Cortex of kidney (tissue), 1 donor: ENCODE measurements at places on chromosomes 5 and 9.

- DNase-seq = no peak
These were observed 76.8 kb upstream of the ANKH start for GRCh38 chr5:14948383-14948782.

GRCh38 chr9:73683862-73684591, 532.4 kb downstream of the ANXA1 start:
- no peak for DNase-seq

- DNase-seq = no peak
These were observed 44.7 kb downstream of the LRSAM1 start for GRCh38 chr9:127495884-127496555.

GRCh38 chr9:18739127-18739526, 265.2 kb downstream of the ADAMTSL1 start:
- no peak for DNase-seq

DNA sequence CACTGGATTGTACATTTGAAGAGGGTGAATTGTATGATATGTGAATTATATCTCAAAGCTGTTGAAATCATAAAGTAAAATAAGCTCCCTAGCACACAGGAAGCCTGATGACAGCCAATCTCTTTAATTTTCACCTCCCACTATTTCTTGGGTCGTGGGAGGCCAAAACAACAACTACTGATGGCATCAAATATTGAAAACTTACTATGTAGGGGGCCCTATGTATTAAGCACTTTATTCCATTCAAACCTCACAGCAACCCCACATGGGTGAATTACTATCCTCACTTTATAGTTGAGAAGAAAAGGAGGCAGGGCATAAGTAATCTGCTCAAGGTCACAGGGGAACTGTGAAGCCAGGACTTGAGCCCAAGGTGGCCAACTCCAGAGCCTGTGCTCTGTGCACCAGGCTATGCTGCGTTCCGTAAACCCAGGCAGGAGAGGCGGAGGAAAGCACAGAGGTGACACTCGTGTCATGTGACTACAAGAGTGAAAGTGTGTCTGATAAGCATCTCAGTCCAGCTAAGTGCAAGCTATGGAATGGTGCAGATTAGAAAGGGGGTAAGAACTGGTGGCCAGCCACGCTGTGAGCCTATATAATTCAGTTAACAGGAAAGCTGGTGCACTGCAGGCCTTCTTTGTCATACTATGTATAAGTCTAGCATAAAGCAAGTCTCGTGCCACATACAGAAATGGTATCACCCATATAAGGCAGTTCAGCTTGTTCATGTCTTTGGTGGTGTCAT, 221.0 kb downstream of the DCP2 start:
- DNase-seq = no peak

DNA sequence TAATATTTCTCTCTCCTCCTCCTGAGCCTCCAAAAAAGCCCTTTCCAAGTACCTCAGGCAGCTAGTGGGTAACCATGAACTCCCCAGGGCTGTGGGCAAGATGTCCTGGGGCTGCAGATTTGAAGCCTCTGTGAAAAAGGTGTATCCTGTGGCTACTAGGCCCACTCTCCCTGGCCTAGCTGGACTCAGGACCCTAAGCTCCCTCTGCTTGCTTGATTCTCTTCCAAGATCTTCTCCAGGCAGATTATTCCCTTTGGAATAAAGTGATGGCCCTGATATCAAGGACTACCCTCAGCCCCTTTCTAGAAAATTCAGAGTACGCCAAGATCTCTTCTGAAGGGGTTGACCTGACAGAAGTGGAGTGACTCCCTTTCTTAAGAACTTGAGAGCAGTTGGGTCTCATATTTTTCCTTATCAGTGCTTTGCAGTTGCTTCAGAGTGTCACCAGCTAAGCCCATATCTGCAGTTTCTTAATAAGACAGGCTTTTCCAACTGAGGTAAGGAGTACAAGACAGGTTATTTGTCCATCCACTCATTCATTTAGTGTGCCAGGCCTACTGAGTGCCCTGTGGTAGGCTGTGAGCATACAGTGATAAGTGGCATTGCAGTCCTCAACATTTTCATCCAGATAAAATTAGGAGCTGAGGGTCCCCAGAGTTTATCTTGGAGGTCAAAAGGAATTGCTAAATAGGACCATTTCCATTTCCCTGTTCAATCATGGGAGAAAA, 42.5 kb downstream of the CYSTM1 start:
- no peak for DNase-seq

GRCh38 chr5:37717613-37718431, 122.0 kb downstream of the GDNF start:
- DNase-seq = no peak

GRCh38 chr5:131206772-131207171, 36.0 kb downstream of the LYRM7 start:
- no peak for DNase-seq

GRCh38 chr5:57772512-57772911, 289.9 kb upstream of the ACTBL2 start:
- no peak for DNase-seq

GRCh38 chr5:55913466-55914413, 62.6 kb downstream of the IL31RA start:
- no peak for DNase-seq

GRCh38 chr9:125126019-125126746, 17.1 kb downstream of the SCAI start:
- DNase-seq = no peak

DNA sequence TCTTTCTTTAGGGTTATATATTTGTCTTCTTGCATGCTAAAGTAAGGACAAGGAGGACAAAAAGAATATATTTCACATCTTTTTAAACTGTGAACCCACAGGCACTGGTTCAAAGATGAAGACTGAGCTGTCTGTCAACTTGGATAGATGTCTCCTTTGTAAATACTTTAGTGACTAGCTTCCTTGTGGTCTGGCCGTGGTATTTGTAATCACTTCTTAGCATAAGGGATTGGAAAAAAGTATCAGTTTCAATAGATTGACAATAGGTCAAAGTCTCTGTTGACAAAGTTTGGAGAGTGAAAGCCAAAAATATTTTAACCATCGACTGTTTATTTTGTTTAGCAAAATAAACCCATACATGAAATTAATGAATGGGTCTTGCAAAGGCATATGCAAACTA, 91.4 kb downstream of the TMEM167A start:
- no peak for DNase-seq

DNA sequence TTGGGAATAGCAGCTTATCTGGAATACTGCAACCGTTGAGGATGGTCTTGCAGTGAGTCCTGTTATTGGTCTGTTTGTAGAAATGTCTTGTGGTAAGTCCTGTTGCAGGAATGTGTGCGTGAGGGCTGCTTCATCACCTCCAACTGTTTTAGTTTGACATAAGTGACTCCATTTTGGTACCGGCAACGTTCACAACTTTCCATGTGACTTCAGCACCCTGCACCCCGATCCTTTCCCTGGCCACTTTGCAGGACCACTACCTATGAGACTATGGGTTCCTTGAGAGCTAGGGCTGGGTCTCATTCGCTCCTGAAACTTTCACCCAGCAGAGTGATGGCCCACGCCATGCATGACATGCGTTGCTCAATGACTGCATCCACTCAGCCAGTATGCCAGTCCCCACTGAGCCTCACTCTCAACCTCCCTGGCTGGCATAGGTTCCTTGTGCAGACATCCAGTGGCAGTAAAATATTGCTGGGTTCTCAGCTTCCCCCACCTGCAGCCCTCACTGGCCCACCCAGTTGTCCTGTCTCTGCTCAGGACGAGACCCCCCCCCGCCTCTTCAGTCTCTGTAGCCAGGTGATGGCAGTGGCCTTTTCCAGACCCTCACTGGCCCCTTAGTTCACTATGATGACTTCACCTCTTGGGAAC, 8.0 kb downstream of the SURF6 start:
- no peak for DNase-seq

DNA sequence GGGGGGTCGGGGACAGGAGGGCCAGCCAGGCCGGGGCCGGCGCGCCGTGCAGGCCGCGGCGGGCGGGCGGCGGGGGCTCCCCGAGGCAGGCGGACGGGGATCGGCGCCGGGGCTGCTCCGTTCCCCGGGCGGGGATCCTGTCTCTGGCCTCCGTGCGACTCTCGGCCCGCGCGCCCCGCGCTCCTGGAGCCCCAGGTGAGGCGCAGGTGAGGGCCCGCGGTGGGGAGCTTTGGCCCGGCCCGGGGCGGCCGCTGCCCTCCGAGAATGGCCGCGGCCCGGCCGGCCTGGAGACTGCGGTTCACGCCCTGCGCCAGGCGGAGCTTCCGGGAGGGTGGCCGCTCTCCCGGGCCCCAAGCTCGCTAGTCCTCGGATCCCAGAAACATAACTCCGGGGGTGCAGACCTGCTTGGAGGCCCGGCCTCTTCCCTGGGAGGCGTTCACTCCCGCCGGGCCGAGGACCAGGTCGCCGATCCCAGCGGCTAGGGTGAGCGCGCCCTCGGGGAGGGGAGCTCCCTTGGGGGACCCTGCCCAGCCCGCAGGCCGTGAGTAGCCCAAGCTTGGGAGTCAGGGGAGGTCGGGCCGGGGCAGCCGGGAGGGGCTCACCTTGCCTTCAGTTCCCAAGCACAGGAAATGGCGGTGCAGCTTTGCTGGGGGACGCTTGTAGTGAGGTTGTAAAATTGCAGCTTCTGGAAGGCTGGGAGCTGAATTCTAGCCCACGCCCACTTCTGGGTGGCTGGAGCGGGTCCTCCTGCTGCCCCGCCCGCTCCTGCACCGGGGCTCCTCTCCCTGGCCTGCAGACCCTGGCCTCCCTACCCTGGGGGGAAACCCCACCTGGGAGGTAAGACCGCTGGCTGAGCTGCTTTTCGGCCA, 723 bp downstream of the PPP1R26 start:
- no peak for DNase-seq

DNA sequence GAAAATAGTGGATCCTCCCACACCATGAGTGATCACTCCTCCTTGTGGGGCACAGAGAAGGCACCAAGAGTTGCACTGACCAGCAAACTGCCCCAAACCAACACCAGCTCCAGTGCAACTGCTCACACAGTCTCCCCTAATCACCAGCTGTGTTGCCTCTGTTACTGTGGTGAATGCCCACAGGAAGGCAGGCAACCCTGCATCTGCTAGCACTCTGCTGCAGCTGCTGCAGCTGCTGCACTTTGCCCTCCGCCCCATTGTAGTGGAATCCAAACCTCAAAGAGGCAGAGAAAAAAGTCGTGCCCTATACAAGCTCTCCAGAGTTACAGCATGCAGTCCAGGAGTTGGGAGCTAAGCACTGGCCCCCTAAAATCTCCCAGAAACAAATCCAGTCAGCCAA, 339.6 kb downstream of the TRIM36 start:
- DNase-seq = no peak

- no peak for DNase-seq
These were observed 99.9 kb downstream of the GTF3C4 start for GRCh38 chr9:132769906-132770769.

- DNase-seq = no peak
These were observed 508.3 kb downstream of the EBF1 start for GRCh38 chr5:158591301-158591863.

GRCh38 chr9:2838371-2839000, 5.4 kb downstream of the PUM3 start:
- DNase-seq = no peak

GRCh38 chr9:134536101-134536900, 105.3 kb upstream of the COL5A1 start:
- no peak for DNase-seq

GRCh38 chr5:9160747-9161146, 385.1 kb downstream of the SEMA5A start:
- DNase-seq = no peak

- DNase-seq = no peak
These were observed 27.4 kb upstream of the PANK3 start for GRCh38 chr5:168606562-168606961.

GRCh38 chr9:27460226-27461023, 63.7 kb upstream of the IFNK start:
- no peak for DNase-seq

DNA sequence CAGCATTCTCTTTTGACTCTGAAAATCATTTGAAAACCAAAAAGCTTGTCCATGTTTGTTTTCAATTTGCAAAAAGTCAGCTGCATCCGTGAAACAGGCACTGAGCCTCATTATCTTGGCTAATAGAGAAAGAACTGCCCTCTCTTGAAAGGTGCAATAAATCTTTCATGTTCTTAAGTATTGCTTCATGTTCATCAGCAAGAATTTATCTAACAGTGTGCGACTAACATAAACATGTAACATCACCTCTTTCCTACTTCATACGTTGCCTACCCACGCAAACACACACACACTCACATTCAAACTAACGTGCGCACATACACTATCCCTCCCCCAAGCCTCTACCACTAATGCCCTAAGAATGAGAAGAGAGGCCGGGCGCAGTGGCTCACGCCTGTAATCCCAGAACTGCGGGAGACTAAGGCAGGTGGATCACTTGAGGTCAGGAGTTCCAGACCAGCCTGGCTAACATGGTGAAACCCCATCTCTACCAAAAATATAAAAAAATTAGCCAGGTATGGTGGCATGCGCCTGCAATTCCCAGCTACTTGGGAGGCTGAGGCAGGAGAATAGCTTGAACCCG, 629.7 kb upstream of the ZNF608 start:
- DNase-seq = no peak

GRCh38 chr5:138752341-138752950, 779 bp upstream of the CTNNA1 start:
- no peak for DNase-seq

DNA sequence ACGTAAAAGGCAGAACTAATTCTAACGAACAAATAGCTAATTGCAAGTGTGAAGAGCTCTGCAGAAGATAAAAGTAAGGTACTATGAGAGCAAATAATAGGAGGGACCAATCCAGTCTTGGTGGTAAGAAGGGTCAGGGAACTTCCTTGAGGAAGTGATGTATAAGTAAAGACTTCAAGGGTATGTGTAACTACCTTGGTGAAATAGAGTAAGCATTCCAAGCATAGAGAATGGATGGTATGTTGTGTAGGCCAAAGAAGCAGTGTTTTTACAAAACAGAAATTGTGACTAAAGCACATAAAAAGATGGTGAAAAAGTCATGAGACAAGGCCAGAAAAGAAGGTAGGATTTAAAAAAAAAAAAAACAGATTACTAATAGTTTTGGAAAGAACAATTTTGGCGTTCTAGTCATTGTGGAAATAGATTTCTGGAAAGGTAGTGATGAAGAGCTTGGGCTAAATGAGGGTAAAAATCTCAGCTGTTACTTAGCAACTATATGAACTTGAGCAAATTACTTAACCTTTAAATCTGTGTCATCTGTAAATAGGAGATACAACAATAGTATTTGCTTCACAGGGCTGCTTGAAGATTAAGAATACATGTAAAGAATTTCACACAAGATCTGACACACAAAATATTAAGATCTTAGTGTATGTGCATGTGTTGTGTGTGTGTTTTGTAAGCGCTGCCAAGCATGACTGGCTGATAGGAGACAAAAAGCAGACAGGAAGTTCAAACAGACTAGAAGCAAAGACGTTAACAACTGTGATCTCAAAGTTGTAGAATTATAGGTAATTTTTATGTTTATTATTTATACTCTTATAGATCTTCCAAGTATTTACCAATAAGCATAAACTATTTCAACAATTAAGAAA, 73.5 kb downstream of the NR6A1 start:
- no peak for DNase-seq
